ENCODE measurements at places on chromosomes 3 and 15.

- DNase-seq: no peak
These were observed 13.1 kb upstream of the TFG start for GRCh38 chr3:100696161-100696560.

GRCh38 chr15:66761726-66762595, 59.9 kb downstream of the SMAD6 start:
- DNase-seq: peak; percentile 72

- DNase-seq: no peak
These were observed 24.3 kb downstream of the HERC1 start for GRCh38 chr15:63809452-63809851.

- no peak for DNase-seq
These were observed 22.9 kb downstream of the ANP32A start for GRCh38 chr15:68797599-68798345.

GRCh38 chr3:186633481-186633880, 6.7 kb upstream of the FETUB start:
- DNase-seq: no peak

DNA sequence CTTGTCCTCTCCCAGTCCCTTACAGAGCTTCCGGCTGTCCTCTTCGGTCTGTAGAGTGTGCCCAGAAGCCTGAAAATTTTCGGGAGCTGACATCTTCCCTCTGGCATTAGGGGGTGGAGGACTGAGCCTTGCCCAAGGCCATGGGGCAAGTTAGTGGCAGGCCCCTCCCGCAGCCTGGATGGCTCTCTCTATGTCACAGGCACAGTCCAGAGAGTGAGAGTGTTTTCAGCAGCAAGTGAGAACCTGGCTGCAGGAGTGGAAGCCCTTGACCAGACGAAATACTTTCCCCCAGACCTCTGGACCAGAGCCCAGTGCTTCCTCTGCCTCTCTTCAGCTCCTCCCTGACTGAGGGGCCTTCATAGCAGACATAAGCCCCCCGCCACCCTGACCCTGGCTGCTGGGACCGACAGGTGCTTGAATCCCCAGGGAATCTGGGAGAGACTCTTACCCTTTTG, 50.5 kb upstream of the SEC22A start:
- no peak for DNase-seq

- no peak for DNase-seq
These were observed 67.5 kb downstream of the SPRED1 start for GRCh38 chr15:38320181-38320580.

GRCh38 chr15:42594095-42594494, 18.7 kb downstream of the STARD9 start:
- no peak for DNase-seq

DNA sequence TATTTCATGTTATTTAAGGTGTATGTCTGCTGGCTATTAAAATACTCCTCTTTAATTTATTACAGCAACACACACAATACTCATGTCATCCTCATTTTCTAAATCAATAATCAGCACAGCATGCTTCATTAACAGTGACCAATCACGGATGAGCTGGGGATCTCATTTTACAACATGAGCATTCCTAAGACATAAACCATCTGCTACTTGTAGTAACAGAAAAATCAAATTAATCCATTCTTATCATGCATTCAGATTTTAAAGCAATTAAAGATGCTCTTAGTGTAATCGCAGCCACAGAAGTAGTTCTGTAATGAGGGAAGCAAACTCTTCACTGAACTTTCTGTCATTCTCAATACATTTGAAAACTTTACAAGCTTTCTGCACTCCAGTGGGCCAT, 191.1 kb downstream of the TBC1D5 start:
- no peak for DNase-seq

DNA sequence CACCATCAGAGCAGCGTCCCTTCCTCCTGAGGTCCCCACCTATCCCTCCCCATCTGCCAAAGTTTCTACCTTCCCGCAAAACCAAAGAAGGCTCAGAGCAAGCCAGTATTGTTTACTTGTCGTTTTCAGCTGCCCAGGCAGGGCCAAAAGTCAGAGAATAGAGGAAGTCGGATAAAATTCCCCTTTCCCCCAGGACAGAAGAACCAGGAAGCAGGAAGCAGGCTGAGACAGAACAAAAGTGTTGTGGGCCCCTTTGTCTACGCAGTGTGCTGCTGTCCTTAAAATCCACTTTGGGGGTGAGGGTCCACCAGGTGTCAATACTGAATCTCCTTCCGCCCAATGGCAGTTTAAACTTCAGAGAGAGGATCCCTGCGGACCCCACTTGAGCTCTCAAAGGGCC, 18.5 kb upstream of the RPL32 start:
- no peak for DNase-seq

- DNase-seq: no peak
These were observed at the start of gene PAQR9 for GRCh38 chr3:142963516-142964448. PAQR9 (minus strand) TSS chr3:142963674; CDS start chr3:142963336, 338 bp downstream.

DNA sequence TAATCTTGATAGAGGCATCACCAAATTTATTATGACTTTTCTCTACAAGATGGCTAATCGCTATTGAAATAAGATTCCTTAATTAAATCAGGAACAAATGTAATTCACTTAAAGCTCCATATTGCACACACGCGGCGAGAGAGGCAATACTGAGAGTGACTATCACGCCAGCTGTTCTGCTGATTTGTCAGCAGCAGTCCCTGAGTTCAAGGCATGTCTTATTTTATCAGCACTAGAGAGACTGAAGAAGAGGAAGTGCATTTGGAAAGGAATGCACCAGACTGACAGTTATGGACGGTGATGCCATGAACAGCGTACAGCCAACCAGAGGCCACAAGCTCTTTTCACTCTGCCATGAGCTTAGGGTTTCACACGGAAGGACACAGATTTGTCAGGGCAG, 83.6 kb upstream of the SLCO3A1 start:
- no peak for DNase-seq

DNA sequence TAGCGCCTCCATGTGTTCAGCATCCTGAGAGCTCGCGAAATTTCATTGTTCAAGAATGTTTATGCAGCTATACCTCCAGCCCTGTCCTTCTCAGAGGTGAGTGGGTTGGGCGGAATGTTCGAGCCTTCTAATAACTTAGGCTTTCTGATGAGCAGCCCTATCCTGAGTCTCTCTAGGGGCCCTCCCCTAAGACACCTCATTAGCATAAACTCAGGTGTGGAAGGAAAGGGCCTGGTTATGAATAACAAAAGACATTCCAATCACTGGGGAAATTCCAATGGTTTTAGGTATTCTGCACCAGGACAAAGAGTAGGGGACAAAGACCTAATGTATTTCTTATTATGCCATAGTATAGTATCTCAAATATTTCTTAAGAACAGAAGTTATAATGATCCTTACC, 138.1 kb upstream of the PDZRN3 start:
- no peak for DNase-seq

DNA sequence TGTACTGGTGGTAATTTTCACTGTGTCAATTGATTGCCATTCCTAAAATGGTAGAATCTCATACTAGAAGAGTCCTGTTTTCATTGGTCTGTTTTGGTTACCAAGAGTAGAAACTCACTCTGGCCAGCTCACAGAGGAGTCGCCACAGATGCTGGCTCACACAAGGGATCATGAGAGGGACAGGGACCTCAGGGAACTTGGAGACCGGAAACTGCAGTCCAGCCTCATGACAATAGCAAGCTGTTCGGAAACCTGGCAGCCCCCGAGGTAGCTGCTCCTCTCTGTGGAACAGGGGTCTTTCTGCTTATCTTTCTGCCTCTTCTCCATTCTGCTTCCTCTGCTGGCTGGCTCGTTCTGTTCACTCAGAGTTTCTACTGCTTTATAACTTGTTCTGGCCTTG, 192.9 kb downstream of the PLCL2 start:
- no peak for DNase-seq

DNA sequence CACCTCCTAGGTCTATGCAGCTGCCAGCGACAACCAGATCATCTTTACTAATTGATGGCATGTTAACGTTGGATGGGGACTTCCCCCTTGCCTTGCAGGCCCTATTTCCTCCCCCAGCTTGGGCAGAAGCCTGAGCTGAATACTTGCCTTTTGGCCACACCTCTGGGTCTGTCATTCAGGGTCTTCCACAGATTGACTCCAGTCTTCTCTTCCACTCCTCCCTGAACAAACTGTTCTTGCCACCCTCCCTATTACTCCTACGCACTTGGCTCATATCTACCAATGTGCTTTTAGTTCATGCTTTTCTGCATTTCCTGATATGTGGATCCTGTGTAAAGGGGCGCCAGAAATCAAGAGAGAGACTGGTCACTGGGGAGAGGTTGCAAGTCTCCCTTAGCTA, 73.5 kb downstream of the DNASE1L3 start:
- DNase-seq: no peak

DNA sequence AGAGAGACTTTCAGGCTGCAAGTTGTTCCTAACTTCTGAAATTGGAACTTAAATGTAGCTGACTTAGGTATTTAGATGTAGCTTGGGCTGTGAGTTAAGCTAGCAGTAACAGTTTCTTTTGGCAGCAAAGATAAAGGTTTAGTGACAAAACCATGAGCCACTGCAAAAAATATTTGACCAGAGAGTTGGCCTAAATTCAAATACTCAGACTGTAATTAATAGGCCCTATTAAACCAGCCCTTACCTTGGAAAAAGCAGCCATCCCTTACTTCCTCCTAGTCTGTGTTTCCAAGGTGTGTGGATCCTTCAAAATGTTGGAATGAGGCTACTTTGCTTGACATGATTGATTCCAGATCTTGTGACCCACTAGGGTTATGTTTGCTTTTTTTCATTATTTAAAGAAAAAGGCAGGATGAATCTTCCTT, 8.2 kb downstream of the TPM1 start:
- DNase-seq: peak; percentile 67

GRCh38 chr3:66382142-66382541, 118.7 kb downstream of the LRIG1 start:
- DNase-seq: no peak

DNA sequence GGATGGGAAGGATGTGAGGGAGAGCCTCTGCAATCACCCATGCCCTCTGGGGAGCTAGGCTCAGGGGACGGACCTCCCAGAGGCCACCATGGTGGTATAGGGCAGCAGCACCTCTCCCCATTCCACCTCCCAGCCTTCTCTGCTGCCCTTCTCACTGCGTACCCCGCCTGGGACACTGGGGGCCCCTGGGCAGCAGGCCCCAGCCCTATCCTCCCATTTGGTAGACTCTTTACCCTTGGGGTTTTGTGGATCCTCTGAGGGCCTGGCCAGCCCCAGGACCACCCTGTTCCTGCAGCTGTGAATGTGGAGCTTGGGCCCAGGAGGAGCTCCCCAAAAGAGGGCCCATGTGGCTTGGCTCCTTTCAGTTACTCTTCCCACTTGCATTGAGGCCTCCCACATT, 131.9 kb downstream of the DNAJB8 start:
- no peak for DNase-seq

- no peak for DNase-seq
These were observed 72.5 kb downstream of the UMPS start for GRCh38 chr3:124802702-124803101.
